ENCODE measurements at places on chromosomes 3 and 15.

GRCh38 chr3:9761919-9762318, 7.8 kb downstream of the CAMK1 start:
- DNase-seq = no peak

DNA sequence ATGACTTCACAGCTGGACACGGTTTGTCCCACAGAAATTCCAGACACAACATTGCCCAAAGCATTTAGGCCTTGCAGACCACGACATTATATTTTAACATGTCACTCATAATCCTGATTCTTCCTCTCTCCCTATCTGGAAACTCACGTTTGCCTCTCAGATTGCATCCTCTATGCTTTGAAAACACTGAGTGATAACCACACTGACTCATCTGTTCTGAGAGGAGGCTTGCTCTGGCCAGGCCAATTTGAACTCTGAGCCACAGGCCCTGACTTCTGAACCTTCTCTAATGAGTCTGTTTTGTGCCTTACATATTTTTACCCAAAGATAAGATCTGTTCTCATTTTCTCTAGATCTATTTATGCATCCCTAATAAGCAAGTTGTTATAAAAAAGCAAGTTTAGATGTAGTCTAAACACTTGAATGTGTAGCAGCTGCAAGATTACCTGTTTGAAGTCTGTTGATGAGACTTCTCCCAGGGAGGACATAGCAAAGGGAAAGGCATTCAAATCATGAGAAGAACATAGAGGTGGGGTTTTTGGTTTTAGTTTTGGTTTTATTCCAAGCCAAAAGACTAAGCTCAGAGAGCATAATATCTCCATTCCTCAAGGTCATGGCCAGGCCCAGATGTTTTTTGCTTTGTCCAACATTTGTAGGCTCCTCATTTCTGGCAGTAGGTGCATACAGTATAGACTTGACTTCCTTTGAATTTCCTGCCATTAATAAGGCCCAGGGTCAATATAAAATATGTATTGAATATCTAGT, 234.4 kb upstream of the LRTM1 start:
- no peak for DNase-seq

DNA sequence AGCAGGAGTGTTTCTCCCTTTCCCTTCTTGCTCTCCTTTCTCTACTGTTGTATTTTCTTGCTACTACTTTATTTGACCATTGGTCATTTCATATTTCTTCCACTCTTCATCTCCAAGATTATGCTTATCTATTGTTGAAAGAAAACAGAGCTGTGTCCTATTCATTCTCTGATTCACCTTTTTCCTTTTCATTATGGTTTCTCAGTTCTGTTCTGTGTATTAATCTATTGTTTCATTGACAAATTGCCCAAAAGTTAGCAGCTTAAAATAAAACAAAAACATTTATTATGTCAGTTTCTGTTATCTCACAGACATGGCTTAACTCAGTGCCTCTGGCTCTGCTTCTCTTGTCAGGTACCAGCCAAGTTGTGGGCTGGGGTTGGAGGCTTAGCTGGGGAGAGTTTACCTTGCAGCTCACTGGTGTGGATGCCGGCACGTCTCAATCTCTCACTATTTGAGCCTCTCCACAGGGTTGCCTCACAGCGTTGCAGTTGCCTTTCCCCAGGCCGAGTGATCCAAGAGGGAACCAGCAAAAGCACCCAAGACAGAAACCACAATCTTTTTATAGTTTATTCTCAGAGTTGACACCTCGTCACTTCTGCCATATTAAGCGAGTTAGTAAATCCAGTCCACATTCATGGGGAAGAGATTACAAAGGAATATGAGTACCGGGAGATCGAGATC, 36.9 kb upstream of the FILIP1L start:
- no peak for DNase-seq

DNA sequence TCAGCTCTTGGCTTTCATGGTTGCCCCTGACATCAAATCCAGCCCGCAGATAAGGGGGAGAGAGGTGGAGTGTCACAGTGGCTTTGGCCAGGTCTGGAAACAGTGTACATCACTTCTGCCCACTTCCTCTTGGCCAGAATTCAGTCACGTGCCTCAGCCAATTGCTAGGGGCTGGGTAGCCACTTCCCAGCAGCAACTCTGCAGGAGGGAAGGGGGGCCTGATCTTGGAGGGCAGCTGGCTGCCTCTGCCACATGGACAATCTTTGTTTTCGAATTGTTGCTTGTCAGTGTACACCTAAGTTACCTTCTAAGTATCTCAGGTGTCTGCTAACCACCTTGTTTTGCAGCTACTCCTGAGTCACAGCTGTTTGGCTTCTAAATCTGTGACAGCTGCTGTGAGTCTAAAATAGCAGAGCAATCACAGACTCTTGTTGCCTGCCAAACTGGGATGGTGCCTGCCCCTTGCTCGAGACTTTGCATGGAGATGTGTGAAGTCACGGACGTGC, 41.0 kb upstream of the LIMD1 start:
- peak; percentile 49 for DNase-seq

- DNase-seq = peak; percentile 51
Observed at GRCh38 chr3:56837196-56837955, 35.6 kb upstream of the ARHGEF3 start.

- DNase-seq = no peak
Observed at GRCh38 chr3:128348075-128348474, 118.6 kb downstream of the DNAJB8 start.

DNA sequence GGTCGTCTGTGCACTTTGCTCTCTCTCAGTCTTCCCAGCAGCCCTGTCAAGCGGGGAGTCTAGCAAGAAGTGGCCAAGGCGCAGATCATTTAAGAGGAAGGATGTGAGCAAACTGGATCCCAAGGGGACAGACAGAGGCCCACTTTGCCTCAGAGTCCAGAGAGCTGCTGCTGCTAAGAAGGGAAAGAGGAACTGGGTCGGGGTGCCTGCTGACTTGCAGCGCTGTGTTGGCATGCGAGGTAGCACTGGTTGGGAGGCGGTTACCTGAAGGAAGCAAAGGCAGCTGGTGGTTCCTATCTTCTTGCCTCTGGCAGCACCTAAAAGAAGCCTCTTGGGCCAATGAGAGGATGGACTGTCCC, 28.1 kb downstream of the SMAD3 start:
- peak; percentile 52 for DNase-seq

Data from GM06990 (cell line).